AG04450 (cell line): ENCODE measurements at places on chromosomes 6 and 20.

DNA sequence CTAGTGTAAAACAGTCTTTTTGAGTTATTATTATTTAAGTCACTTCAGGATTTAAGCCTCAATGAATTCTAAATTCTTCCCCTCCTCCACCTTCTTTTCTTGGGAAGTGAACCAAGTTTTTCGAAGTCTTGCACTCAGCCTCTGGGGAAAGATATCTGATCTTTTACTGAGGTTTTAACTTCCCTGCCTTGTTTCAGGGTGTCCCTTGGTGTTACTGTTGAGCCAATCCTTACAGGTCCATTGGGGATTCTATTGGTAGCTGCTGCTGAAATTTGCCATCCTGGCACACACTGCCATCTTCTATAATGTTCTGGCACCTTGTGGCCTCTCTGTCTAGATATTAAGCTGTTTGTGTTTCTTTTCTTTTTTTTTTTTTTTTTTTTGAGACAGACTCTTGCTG, 31.7 kb downstream of the BEND6 start:
- DNase-seq = no peak

GRCh38 chr6:137830511-137830911, 36.5 kb upstream of the TNFAIP3 start:
- no peak for DNase-seq

- no peak for DNase-seq
Measured at GRCh38 chr6:129280749-129281148, 397.8 kb downstream of the LAMA2 start.

- DNase-seq = no peak
Measured at GRCh38 chr6:75489025-75489424, 4.6 kb downstream of the FILIP1 start.

GRCh38 chr20:9581509-9581908, 67.1 kb downstream of the LAMP5 start:
- DNase-seq = no peak

GRCh38 chr6:80163754-80164187, 57.3 kb downstream of the BCKDHB start:
- DNase-seq = peak; percentile 36

GRCh38 chr20:34773726-34774125, 51.7 kb downstream of the NCOA6 start:
- DNase-seq = no peak

DNA sequence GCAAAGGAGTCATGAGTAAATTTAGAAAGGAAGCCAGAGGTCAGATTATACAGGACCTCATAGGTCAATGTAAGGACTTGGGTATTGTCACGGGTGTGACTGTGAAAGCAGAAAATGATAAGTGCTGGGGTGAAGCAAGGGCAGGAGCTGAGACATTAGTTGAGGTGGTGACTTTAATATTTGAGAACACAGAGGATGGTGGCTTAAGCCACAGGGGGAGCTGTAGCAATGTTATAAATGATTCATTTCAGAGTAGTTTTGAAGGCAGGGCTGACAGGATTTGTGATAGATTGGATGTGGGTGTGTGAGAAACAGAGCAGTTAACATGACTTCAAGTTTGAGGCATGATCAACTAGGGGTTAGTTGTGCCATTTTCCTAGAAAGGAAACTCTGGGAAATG, 659.9 kb downstream of the EPM2A start:
- no peak for DNase-seq

DNA sequence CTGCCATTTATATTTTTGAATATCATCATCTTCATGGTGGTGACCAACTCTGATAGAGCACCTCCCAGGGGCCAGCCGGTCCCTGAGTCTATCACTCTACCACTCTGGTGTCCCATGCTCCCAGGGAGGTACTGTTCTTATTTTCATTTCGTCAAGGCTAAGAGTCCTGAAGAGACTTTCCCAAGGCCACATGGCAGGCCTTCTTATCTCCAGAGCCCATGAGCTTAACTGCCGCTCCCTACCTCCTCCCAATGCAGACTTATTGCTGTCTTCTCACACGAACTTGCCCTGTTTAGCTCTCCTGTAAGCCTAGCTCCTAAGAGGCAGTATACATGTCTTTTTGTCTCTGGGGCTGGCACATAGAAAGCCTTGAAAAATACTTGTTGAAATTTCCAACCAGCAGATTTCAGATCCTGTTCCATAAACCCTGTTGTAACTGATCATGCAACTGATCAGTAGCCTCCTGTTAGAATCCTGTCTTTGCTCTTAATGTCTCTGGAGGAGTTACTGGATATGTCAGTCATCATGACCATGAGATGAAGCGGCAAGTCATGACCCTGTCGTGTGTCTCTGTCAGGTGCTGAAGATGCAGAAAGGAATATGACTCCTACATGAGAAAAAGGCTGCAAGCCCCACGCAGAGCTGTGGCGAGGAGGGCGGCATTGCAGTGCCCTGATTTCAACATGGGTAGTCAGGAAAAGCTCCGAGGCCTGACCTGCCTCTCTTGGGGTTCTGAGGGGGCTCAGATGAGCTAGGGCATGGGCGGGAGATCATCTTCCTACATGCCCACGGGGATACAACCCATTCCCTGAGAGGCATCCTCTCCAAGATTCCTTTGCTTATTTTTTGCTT, 60.0 kb downstream of the TTI1 start:
- DNase-seq = no peak
